Stomach (tissue), 19 donors: ENCODE measurements at places on chromosomes 16 and 17. TPM values are rescaled to one million over a fixed set of nuclear protein-coding genes. Genes with fewer than 3 reads are reported as not detected.

Gene SNRNP25
- 22.9 TPM for total RNA-seq

Gene INCA1
- total RNA-seq = 1.3 TPM

DNA sequence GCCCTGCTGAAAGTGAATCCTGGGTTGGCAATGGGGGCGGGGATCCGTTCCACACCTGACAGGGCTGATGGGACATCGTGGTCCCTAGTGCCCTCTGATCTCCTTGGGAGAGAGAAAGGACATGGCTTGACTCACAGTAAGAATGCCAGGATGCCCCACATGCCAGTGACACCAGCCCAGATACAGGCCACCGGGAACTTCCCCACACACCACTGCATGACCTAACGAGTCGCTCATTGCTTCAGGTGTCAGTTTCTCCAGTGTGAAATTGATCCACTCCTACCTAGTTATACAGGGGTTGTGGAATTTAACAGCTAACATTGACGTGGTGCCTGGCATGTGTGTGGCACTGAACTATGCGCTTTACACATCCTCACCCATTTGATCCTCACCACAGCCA lies 7.5 kb downstream of the CD300LG start:
- H3K4me1 ChIP-seq = no peaks in the 10 kb centered on the region
- no peak for DNase-seq
- no peaks in the 10 kb centered on the region for H3K36me3 ChIP-seq
- H3K4me3 ChIP-seq = no peak overlapping the region

- H3K27ac ChIP-seq = peak overlapping the region; percentile 97
- peaks cover 87% of the 10 kb centered on the region for H3K4me1 ChIP-seq
- DNase-seq = peak; percentile 89
- no peaks in the 10 kb centered on the region for H3K27me3 ChIP-seq
- no peaks in the 10 kb centered on the region for H3K36me3 ChIP-seq
These were observed 2.2 kb upstream of the PLEKHH3 start for GRCh38 chr17:42678951-42679491.

GRCh38 chr16:65956100-65956499 lies 410.4 kb upstream of the CDH5 start:
- H3K27ac ChIP-seq = no peak overlapping the region
- DNase-seq = no peak
- H3K4me3 ChIP-seq = no peak overlapping the region
- no peaks in the 10 kb centered on the region for H3K4me1 ChIP-seq

Gene PERCC1
- 21.4 TPM for total RNA-seq

Gene MT4
- total RNA-seq = not detected

- H3K36me3 ChIP-seq = no peaks in the 10 kb centered on the region
- no peaks in the 10 kb centered on the region for H3K27me3 ChIP-seq
- peaks cover 10% of the 10 kb centered on the region for H3K4me1 ChIP-seq
These were observed 148.2 kb downstream of the IRX5 start for GRCh38 chr16:55078699-55079410.

DNA sequence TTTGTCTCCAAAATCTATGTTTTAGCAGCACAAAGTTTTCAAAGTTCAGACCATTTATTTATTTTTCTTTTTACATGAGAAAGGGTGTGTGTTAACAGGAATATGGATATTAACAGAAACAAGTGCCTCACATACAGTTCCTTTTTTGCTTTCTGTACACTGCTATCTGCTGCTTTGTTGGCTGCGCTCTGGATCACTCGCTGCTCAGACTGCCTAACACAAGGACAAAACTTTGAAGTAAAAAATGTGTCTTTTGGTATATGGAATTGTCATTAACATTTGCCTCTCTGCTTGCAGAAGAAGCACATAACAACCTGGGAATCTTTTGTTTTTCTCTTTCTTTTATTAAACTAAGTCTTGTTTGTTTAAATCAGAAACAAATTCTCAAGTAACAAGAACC lies 262.8 kb downstream of the ZFHX3 start:
- no peak overlapping the region for H3K4me3 ChIP-seq
- no peak for DNase-seq
- no peaks in the 10 kb centered on the region for H3K27me3 ChIP-seq
- H3K4me1 ChIP-seq = peaks cover 23% of the 10 kb centered on the region

GRCh38 chr16:8915722-8916301 lies 33.7 kb downstream of the LITAFD start:
- no peak for DNase-seq
- H3K27me3 ChIP-seq = no peaks in the 10 kb centered on the region
- no peak overlapping the region for H3K4me3 ChIP-seq

- H3K27ac ChIP-seq = no peak overlapping the region
- DNase-seq = no peak
- H3K27me3 ChIP-seq = no peaks in the 10 kb centered on the region
- H3K4me3 ChIP-seq = no peak overlapping the region
- H3K4me1 ChIP-seq = peaks cover 29% of the 10 kb centered on the region
- no peaks in the 10 kb centered on the region for H3K36me3 ChIP-seq
These were observed 10.0 kb upstream of the ATP2A3 start for GRCh38 chr17:3974138-3974687.

Gene PRSS27
- 0.55 TPM for total RNA-seq

- H3K4me3 ChIP-seq = no peak overlapping the region
- no peak overlapping the region for H3K27ac ChIP-seq
- no peak for DNase-seq
- no peaks in the 10 kb centered on the region for H3K27me3 ChIP-seq
These were observed 78.8 kb downstream of the LMF1 start for GRCh38 chr16:892006-892405.

Gene GGA3
- total RNA-seq = 58.5 TPM

DNA sequence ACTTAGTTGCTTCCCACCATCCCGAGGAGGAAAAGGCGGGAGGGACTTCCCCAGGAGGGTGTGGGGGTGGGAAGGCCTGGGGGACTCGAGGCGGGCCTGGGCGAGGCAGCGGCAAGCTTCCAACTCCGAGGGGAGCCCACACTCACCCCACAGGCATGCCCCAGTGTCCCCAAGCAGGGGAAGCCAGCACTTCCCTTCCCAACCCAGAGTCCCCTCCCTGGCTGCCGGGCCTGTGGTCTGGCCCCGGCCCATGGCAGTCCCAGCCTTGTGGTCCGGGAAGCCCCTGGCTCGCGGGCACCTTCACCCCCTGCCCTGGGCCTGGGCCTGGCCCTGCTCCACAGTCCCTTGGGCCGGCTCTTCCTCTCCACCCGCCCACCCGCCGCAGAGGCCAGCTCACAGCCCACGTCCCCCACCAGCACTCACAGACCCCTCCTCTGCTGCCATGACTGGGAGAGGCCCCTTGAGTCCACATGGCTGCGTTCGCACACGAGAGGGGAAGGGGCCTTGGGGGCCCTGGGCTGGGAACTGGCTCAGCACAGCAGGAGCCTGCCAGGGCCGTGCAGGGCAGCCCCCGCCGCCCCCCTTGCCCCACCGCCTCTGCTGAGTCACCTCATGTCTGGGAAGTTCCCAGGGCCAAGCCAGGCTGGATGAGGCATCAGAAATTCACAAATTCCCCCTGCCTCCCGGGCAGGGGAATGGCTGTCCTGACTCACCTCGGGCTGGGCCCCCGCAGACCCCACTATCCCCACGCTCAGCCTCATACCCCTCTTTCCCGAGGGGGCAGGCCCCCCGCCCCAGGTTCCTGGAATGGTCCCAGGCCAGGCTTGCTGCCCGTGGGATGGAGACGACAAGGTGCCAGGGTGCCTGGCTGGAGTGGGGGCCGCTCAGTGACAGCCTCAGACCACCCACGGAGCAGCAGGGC lies 27.8 kb downstream of the BAHCC1 start:
- H3K27me3 ChIP-seq = peaks cover 10% of the 10 kb centered on the region
- no peak overlapping the region for H3K4me3 ChIP-seq

DNA sequence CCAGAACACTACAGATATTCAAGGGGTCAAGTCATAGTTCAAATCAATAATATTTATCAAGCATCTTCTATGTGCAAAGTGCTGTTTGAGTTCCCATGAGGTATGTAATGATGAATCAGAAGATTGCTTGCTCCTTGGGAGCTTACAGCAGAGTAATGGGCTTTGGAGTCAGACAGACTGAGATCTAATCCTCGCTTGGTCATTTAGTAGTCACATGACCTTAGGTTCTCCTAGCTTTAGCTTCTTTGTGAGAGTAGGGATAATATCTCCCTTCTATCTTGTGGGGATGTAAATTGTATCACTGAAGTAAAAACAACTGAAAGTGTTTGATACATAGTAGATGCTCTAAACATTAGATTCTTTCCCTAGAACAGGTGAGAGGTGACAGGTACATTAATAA lies 30.1 kb downstream of the SNX11 start:
- H3K4me1 ChIP-seq = no peaks in the 10 kb centered on the region
- H3K27ac ChIP-seq = no peak overlapping the region
- H3K36me3 ChIP-seq = no peaks in the 10 kb centered on the region

- H3K36me3 ChIP-seq = no peaks in the 10 kb centered on the region
- no peak overlapping the region for H3K27ac ChIP-seq
- no peak overlapping the region for H3K4me3 ChIP-seq
- H3K27me3 ChIP-seq = no peaks in the 10 kb centered on the region
- DNase-seq = no peak
These were observed 185.1 kb upstream of the PSMD7 start for GRCh38 chr16:74111456-74111982.

Gene EFNB3
- not detected for total RNA-seq

GRCh38 chr17:69669441-69670178 lies 255.1 kb downstream of the MAP2K6 start:
- no peaks in the 10 kb centered on the region for H3K36me3 ChIP-seq
- H3K27ac ChIP-seq = no peak overlapping the region
- H3K27me3 ChIP-seq = no peaks in the 10 kb centered on the region
- DNase-seq = no peak

DNA sequence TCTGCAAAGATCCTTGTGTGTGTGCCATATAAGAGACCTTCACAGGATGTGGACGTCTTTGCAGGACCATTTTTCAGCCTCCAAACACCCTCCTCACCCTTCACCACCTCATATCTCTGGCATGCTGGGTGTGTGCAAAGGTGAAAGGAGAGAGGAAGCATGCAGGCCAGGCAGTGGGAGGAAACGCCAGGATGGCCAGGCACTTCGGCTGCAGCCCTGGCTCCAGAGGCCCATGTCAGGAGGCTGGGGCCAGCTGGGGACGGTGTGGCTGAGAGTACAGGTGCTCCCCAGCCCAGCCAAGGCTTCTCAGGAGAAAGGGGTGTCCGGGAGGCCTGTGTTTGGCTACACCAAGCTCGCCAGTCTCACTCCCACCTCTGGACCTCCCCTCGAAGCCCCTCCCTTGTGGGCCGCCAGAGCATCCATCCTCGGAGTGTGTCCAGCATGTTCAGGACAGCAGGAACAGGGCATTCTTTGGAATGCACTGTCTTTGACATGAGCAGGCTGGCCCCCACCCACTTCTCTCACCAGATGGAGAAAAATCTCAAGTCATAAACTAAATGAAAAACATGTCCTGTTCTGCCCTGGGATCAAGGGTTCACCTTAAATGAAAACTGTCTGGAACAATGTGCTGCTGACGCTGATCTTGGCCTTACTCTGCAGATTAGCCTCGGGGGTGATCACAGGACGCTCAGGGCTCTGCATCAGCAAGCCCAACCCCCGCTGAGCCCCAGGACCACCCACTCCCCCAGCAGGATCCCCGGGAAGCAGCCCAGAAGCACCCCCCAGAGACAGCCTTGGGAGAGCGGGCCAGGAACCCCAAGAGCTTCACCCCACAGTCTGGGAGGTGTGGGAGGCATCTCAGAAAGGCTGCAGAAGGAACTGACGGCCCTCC lies 15.9 kb downstream of the PEMT start:
- peaks cover 21% of the 10 kb centered on the region for H3K36me3 ChIP-seq
- H3K4me3 ChIP-seq = no peak overlapping the region
- H3K27me3 ChIP-seq = no peaks in the 10 kb centered on the region
- DNase-seq = no peak

DNA sequence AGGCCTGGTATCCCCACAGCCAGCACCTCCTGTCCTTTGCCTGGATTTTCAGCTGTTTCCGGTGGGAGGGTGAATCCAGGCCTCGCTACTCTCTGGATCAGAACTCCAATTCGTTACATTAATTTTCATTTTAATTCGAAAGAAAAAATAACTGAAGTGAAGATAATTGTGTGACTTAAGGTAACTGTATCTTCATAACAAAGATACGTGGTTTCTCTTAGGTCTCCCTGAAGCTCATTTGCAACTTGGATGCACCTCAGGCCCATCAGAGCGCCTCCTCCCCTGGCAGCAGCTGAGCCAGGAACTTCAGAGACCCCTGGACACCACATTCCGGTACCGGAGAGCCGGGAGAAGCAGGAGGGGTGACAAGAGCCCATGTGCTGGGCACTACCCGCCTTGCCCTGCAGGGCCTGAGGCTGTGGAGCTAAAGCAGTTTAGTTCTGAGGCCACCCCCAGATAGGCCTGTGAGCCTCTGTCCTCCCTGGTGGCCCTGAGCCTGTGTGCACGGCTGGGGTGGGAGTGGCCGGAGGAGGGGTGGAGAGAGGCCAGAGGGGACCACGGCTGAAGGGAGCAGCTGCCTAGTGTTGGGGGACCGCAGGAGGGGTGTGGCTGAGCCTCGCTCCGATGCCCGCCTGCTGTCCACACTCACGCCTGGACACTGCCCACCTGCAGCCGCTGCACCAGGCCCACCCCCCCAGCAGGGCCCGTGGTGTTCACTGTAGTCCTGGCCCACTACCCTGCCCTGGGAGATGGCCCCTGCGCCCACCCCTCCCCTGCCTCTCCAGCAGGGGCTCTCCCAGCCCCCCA lies 11.4 kb upstream of the DUS1L start:
- peak; percentile 34 for DNase-seq
- peaks cover 31% of the 10 kb centered on the region for H3K36me3 ChIP-seq
- no peaks in the 10 kb centered on the region for H3K27me3 ChIP-seq
- H3K4me3 ChIP-seq = no peak overlapping the region
- no peaks in the 10 kb centered on the region for H3K4me1 ChIP-seq
- H3K27ac ChIP-seq = no peak overlapping the region

- peak within 1 kb of the TSS; percentile 69 for H3K27ac ChIP-seq
- no peaks in the 10 kb centered on the region for H3K27me3 ChIP-seq
- DNase-seq = peak; percentile 88
- peak within 1 kb of the TSS; percentile 41 for H3K4me3 ChIP-seq
These were observed at the start of gene GGT6 for GRCh38 chr17:4560421-4560820. TSS of gene GGT6 (minus strand) at chr17:4560577. CDS start at chr17:4560521, 56 bp downstream.

GRCh38 chr17:33870936-33871335 lies 384.1 kb upstream of the CCL2 start:
- no peaks in the 10 kb centered on the region for H3K36me3 ChIP-seq
- no peaks in the 10 kb centered on the region for H3K4me1 ChIP-seq
- H3K4me3 ChIP-seq = no peak overlapping the region
- DNase-seq = no peak
- H3K27ac ChIP-seq = no peak overlapping the region

DNA sequence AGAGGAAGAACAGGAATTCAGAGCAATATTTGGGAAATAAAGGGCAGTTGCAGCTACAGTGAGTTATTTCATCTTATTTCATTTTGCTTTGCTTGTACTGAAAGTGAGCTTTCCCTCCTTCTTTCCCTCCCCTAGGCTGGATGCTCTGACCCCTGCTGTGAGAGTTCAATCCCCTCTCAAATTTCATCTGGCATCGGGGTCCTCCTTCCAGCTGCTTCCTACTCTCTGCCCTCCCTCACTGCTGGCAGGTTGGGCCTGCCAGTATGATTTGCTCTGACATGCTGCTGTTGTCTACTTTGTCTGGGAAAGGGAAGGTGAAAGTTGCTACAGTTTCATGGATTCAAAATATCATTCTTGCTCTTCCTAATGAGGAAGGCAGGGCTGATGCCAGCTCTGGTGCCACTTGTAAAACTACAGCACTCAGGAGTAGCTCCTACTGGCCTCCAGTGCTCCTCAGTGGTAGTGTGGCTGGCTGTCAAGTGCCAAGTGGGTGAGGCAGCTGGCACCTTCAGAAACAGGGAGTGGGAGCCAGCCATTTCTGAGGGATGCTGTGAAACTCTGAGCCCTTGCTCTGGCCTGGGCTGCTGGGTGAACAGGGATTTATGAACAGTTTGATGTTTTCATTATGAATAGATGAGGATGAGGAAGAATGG lies 408.6 kb downstream of the HAPSTR1 start:
- H3K27me3 ChIP-seq = no peaks in the 10 kb centered on the region
- no peak overlapping the region for H3K4me3 ChIP-seq
- H3K4me1 ChIP-seq = no peaks in the 10 kb centered on the region
- DNase-seq = no peak
- H3K36me3 ChIP-seq = no peaks in the 10 kb centered on the region
